ENCODE measurements at places on chromosomes 6 and 20.

DNA sequence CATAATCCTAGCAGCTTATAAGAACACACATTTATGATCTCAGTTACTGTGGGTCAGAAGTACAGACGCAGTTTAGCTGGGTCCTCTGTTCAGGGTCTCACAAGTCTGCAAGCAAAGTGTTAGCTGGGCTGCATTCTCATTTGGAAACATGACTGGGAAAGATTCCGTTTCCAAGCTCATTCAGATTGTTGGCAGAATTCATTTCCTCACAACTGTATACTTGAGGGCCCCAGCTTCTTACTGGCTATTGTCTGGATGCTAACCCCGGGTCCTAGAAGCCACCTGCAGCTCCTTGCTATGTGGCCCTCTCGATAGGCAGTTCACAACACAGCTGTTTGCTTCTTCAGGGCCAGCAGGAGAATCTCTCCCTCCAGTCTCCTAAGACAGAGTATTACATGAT lies 13.1 kb downstream of the TCP11 start:
- no peak for DNase-seq

DNA sequence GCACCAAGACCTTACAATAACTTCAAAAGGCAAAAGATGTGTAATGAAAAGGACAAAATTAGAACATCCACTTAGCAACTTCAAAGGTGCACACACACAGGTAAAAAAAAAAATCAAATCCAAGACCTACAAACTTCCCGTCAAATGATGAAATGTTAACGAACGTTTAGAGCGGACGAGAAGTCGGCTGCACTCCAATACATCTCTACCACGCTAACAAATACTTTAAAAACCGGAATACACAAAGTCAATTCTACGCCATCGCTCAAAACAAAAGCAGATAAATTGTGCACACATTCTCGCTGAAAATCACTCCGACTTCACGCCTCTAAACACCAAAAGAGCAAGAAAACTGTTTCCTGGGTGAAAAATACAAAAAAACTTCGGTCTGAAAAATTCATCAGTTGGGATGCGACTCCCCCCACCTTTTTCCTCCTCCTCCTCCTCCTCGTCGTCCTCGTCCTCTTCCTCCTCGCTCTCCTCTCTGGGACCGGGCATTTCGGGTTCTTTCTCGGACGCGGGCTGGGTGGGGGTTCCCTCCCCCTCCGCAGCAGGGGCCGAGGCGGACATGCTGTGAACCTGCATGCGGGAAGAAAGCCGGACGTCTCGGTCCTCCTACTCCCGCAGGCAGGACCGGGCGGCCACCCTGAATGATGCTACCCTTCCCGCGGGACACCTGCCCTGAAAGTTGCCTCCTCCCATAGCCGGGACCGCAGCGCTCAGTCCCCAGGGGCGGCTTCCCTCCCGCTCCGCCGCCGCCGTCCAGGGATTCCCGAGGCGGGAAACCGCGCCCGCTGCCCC lies 712 bp downstream of the DEK start:
- DNase-seq: no peak

- DNase-seq: no peak
These were observed 1.3 kb downstream of the ARFGEF3 start for GRCh38 chr6:138162955-138163575.

DNA sequence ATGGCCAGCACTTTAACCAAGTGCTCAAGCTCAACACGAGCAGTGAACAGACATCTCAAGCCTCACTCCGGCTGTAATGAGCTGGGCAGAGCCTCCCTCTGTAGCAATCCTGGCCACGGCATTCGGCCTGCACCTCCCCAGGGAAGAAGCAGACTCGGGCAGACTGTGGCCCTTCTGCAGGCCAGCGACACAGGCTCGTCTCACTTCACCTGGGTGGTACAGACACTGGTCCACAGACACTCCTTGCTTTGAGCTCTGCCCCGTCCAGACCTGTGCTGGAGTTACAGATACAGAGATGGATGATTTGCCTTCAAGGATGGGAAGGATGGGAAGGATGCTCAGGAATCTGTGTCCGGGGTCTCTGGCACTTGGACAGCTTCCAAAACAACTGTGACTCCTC lies 300.9 kb downstream of the PREX1 start:
- no peak for DNase-seq

DNA sequence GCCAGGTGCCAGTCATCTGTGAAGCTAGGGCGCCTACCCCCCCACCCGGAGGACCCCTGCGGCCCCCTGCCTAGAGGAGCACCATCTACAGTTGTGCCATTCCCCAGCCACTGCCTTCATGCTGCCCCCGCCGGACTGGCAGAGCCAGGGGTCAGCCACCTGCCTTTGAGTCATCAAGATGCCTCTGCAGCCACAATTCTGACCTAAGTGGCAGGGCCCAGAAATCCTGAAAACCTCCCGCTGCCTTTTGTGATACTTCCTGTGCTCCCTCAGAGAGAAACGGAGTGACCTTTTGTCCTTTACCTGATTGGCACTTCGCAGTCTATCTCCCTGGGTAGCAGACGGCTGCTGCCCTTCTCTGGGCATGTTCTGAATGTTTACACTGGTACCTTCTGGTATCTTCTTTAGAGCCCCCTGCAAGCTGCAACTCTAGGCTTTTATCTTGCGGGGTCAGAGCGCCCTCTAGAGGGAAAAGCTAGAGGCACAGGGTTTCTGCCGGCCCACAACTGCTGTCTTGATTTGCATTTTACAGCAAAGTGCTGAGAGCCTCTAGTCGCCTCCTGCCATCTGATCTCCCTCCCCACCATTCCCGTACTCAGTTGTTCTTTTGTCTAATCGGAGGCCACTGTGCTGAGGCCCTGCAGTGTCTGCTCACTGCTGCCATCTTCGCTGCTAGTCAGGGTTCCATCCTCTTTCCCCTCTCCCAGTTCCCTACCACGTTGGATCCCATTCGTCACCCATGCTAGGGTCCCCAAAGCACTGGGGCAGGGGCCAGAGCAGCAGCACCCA lies 26.9 kb downstream of the SPATA2 start:
- DNase-seq: peak; percentile 88

DNA sequence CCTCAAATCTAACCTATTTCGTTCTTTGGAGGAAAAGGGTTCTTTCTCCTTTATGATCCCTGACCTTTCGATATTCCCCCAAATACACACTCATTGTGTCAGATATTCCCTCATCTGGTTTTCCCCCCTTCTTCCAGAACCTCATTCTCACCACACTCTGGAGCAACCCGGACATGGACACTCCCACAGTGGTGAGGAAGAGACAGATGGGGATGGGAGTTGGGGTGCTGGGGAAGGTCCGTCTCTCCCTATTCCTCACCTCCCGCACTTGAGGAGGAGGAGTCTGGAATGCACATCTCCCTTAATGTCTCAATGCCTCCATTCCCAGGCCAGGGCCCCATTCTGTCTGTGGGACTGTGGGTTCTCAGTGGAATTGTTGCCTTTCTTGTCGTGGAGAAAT lies 1.3 kb downstream of the SLC39A7 start:
- DNase-seq: no peak

DNA sequence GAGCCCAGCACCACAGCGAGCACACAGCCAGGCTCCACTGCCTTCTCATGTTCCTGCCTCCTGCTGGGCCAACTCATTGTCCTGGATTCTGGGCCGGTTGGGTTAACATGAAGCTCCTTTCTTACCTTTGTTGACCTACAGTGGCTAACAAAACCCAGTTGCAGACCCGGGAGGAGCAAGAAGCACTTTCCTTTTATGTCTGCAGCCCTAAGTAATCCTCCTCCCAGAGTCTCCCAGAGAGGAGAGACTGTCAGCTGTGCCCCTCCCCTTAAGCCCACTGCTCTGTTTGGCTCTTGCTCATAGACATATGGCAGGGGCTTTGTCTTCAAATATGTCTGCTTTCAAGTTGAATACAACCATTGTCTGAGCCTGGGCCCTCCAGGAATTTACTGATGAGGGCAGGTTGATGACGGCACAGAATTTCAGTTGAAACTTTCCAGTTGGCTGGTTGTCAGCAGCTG lies 55.2 kb downstream of the PSMB1 start:
- DNase-seq: peak; percentile 28

- peak; percentile 57 for DNase-seq
These were observed 164.1 kb upstream of the SALL4 start for GRCh38 chr20:51966296-51966971.

- no peak for DNase-seq
These were observed 4.0 kb upstream of the SLC23A2 start for GRCh38 chr20:5005326-5005725.

DNA sequence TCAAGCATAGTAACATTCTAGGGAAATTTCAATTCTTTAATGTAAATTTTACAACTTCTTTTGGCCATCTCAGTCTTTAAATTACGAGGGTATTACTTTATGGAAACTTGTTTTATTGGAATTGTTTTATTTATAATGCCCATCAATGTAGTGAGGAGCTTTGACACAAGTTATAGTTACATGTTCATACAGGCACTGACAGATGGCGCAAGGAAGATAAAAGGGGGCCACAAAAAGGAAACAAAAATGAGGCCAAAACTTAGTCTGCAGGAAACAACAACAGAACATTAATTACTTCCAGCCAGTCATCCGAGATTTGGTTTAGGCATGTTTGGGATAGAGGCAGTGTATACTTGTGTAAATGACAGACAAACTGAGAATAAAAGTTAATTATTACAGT lies 18.3 kb downstream of the SESN1 start:
- DNase-seq: no peak

- no peak for DNase-seq
These were observed 242.2 kb upstream of the RREB1 start for GRCh38 chr6:6865611-6866010.

- no peak for DNase-seq
These were observed 304.1 kb downstream of the CDH4 start for GRCh38 chr20:61556111-61556510.

DNA sequence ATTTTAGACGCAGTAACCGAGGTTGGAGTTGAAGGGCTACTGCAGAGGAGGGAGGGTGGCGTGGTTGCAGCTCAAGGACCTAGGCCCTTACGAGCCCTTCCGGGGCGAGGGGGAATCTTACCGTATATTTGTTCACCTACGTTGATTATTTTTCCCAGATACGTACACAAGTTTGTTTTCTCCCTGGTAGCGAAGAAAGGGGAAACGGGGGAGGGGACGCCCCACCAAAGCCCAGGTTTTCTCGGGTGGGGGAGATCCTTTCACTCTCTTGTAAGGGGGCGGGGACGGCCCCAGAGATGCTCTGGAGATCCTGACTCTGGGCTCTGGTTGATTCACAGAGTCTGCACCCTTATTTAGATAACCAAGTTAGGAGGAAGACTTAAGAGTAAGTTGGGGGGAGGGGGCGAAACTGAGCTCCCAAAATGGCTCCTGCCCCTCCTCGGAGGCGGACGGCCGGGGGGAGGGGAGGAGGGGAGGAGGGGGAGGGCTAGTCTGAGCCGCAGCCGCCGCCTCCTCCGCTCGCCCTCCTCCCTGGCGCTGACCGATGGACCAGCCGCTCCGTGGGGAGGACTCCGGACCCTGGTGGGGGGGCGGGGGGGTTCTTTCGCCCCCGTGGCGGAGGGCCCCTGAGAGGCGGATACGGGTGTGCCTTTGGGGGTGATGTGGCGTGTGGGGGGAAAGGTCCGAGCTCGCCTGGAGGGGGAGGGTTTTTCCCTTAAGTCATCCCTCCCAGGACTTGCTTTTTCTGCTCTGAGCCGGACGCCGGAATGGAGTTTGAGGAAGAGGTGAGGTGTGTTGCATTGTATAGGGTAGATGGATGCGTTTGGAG lies 2.2 kb downstream of the BRD2 start:
- DNase-seq: peak; percentile 72

DNA sequence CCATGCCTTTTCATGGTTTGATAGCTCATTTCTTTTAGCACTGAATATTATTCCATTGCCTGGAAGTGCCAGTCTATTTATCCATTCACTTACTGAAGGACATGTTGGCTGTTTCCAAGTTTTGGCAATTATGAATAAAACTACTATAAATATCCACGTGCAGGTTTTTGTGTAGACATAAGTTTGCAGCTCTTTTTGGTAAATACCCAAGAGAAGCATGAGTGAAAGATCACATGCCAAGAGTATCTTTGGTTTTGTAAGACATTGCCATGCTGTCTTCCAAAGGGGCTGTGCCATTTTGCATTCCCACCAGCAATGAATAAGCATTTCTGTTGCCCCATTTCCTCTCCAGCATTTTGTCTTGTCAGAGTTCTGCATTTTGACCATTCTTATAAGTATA lies 120.9 kb downstream of the MANEA start:
- no peak for DNase-seq

DNA sequence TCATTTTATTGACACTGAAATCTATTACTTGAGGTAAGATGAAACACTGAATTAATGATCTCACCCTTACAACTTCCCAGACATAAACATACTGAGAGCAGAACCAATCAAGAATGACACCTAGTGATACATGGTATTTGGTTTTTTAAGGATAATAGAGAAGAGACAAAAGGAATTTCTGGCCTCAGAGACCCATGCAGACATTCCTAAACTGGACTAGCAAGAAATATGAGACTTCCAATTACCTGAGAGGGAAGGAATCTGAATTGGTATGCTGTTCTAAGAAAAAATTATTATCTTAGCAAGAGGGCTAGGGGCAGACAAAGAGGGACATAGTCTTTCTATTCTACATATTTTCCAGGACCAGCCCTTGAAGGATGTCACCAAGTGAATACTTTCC lies 141.1 kb downstream of the BMP5 start:
- DNase-seq: no peak

GRCh38 chr6:46353528-46353927 lies 137.7 kb downstream of the RCAN2 start:
- no peak for DNase-seq

- DNase-seq: no peak
These were observed 184.5 kb downstream of the COL21A1 start for GRCh38 chr6:56062836-56063235.

- DNase-seq: no peak
These were observed 34.7 kb downstream of the FILIP1 start for GRCh38 chr6:75458895-75459294.

GRCh38 chr20:46640044-46640443 lies 11.2 kb downstream of the SLC13A3 start:
- no peak for DNase-seq

GRCh38 chr6:2581011-2581410 lies 169.7 kb downstream of the MYLK4 start:
- no peak for DNase-seq

- DNase-seq: peak; percentile 33
These were observed 695 bp downstream of the ARHGAP18 start for GRCh38 chr6:129709196-129709768.

DNA sequence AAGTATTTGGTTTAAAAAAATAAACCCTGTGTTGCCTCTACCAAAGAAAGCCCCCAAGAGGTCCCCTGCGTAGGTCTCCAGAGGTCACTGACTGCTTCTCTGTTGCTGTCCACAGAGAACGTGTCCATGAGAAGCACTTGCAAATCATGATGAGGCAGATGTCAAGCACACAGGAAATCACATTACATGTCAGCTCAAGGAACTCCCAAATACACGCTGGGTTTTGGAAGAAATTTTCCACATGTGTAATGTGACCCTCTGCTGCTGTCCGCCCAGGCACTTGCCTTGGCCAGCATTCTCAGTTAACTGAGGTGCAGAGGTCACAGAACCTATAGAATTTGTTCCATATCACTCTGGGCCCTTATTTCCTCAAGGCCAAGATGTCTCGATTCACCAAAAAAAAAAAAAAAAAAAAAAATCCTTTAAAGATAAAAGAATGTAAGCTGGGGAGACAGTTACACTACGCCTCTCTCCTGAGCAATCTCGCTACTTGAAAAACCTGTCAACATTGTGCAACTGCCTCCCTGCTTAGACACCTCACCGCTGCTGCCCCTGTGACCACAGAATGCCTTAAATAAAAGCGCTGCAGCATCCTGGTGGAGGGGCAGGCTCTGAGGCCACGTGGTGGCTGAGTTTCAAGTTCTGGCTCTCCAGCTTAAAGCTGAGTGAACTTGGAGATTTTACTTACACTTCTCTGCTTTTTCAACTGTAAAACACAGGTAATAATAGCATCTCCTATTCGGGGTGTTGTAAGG lies 42.3 kb downstream of the SLC22A23 start:
- DNase-seq: no peak
